ENCODE measurements at places on chromosomes 4 and X.
A peak's percentile ranks its signal among the peaks of the same experiment; 100 is the strongest.

- DNase-seq: no peak
Measured at GRCh38 chrX:9310616-9311015, 154.2 kb upstream of the TBL1X start.

DNA sequence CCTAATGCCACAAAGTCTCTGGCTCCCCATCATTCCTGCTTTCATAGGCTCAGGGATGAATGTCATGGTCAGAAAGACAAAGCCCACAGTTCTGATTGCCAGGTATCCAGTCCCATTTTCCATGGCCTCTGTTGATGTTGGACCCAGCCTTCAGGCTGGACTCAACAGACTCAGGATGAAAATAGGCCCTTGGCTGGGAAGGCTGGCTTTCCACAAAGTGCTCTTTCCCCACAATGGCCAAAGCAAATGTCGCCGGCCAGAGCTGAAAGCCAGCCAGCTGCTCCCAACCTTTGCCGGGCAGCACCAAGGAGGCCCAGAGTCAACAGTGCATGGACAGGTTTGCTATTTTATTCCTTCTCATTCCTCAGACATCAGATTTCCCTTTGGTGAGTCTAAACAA is 430.1 kb upstream of the FGF16 start:
- DNase-seq: no peak

DNA sequence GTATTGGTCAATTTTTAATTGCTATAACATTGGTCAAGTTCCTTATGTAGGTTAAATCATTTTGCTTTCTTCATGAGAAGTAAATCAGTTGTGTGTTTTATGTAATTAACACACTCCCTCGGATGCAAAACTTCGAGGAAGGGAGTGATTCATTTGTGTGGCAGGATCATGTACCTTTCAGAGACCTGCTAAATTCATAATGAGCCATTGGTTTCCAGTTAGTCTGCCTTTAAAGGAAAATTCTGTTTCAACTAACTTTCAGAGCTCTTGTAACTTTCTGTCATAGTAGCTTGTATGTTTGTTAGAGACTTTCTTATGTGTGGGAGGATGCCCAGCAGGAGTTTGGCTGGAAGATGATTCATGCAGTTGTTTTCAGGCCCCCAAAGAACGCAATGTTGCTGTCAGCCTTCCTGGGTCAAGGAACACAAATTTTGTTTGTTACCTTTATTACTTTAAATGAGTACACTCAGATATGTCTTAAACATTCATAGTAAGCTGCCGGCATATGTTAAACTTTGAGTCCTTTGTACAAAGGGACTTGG is 72.1 kb downstream of the GPR101 start:
- DNase-seq: no peak

- DNase-seq: no peak
Measured at GRCh38 chr4:7487502-7487901, 52.8 kb upstream of the PSAPL1 start.

DNA sequence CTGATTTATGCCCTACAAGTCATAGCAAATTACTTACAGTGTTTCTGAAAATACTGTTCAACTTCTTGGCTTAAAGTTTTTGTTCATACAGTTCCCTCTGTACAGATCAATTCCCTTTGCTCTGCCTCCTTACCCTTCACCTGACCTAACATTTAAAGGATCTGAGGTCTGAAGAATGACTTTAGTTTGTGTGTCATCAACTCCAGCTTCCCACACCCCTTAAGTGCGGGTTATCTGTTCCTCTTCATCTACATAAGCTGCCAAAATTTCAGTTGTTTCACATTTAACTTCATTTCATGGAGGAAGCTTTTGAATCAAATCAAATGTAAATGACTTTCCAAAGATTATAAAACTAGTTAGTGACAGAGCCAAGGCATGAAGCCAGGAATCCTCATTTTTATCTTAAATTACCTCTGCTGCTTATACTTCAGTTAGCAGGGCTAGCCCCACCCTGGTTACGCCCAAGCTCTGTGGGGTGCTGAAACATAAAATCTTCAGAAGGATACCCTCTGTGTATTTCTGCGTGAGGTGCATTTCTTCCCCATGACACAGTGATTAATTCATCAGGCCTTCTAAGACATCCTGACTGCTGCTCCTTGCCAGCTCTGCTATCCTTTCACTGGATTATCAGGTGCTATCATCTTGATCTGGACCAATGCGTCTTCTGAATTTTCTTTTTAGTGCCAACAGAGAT is 16.5 kb downstream of the CXCL1 start:
- no peak for DNase-seq

GRCh38 chr4:90328558-90328957 is 201.4 kb downstream of the CCSER1 start:
- no peak for DNase-seq

- no peak for DNase-seq
Measured at GRCh38 chr4:13240066-13240465, 244.1 kb downstream of the RAB28 start.

DNA sequence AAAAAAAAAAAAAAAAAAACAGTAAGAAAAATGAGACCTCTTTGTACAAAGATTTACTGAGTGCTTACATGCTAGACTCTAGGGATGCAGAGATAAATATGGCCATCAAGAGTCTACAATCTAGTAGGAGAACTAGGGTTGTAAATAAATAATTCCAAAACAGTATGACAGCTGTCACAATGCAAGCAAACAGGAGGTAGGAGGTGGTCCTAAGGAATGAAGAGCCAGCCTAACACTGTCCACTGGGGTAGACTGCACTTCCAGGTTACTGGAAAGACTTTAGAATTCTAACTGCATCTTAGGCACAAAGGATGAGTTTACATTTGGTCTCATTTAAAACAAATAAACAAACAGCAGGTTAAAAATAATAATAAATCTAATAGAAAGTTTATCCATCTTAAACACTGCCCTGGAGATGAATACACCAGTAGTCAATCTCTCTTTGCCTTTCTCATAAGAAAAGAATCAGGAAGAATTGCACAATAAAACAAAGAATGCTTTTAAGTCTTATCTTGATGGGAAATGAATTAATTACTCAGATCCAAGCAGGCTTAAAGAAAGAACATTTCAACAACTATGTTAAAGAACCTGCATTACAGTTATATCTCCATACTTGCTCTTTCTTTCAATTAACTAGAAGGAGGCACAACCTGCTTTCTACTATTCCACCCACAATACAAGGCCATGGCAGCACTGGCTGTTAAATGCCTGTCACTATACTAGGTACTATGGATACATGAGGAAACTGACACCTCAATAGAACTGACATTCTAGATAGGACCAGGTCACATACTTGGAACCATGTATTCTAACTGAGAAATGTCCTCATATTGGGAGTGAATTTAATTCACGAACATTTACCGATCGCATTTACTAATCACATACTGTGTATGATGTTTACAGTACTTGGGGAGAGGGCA is 12.7 kb downstream of the ADGRA3 start:
- no peak for DNase-seq

- DNase-seq: no peak
Measured at GRCh38 chr4:187451776-187452175, 543.8 kb upstream of the ZFP42 start.

DNA sequence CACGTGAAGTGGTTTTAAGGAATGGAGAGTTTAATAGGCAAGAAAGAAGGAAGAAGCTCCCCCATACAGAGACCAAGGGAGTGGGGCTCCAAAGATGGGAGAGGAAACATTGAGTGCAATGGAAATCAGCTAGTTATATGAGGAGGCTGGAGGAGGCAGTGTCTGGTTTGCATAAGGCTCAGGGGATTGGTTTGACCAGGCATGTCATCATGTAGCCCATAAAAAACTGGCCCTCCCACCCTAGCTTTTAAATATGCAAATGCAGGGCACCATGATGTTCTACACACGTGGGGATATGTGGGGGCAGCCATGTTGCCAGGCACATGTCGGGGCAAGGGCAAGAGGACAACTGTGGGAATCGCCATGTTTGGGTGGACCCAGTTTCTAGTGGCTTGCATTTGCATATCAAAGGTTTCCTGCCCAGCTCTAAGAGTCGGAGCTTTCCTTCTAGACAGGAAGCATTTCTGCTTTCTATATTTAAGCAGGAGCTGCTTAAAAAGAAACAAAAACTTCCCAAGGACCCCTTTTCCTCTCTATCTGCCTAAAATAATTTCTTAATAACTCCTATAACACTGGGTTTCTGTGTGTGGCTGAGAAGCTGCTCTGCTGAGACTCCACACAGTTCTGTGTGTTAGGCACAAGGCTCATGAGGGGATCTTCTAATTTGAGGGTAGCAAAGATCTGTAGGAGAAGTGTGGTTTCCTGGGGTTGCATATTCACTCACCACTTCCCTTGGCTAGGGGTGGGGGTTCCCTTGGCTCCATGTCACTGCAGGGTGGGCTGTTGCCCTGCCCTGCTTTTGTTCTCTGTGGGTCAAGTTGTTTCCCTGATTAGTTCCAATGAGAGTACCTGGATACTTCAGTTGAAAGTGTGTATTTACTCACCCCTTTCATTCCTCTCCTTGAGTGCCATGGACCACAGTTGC is 113.5 kb downstream of the VSIG4 start:
- DNase-seq: no peak

DNA sequence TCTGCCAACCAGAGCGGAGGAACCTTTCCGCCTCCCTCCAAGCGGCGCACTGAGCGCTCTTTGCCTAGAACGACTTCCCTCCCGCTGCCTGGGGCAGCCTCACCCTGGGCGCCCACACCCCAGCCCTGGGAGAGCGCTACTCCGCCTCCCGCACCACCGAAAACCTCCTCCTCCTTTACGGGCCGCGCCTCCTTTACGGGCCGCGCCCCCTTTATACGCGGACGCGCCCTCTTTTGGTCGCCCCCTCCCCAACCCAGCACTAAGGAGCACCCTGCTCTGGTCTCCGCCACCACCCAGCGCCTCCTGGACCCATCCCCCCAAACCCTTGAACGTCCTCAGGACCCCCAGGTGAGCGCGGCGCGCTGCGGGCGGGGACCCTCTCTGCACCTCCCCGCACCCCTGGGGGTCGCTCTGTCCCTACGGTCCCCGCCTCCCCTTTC is 586 bp upstream of the NSG1 start:
- peak; percentile 15 for DNase-seq

DNA sequence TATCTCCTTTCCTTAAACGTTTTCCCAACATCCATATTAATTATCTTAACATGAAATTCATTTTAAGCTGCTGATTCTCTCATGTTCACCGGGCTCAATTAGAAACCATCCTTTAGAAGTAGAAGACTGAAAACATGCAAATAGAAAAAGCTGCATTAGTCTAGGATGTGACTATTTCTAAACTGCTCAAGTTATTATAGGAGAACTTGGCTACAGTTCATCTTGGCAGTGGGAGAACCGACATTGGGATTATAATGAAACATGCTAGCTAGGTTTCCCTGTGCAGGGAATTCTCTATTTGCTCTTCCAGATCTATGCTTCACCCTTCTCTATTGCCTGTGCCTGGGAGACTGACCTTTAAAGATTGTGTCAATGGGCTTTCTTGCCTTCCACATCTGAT is 151.0 kb upstream of the PPARGC1A start:
- DNase-seq: no peak

DNA sequence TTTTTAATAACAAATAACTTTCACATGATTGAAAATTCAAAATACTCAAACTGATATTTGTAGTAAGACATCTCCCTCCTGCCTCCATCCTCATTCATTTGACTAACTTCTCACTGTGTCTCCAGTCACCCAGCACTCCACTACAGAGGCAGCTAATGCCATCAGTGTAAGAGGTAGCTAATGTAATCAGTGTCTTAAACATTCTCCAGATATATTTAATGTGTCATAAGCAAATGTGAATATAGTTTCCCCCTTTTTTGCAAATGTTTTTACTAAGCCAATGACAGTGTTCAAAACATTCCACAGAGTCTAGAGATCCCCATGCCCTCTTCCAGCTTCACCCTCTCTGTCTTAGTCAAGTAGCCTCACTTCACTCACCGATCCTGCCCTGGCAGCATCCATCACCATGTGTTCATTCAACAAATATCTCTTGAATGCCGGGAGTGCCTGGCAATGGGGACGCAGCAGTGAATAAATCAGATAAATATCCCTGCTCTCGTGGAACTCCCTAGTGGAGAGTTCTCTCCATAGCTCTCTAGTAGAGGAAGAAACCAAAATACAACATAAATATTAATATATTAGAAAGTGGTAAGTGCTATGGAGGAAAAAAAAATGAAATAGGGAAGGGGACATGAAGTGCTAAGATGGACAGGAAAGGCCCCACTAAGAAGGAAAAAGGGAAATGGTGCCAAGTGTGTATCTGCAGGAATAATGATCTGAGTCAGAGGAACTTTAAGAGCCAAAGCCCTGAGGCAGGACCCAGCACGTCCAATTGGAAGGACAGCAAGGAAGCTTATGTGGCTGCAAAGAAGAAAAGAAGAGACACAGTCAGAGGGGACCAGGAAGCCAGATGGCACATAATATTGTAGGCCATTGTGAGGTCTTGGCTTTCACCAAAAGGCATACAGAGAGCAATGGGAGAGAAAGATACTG is 18.7 kb downstream of the SCFD2 start:
- no peak for DNase-seq

GRCh38 chr4:15427161-15427560 is 672 bp upstream of the C1QTNF7 start:
- no peak for DNase-seq

GRCh38 chrX:57741107-57741506 is 61.0 kb upstream of the NLRP2B start:
- no peak for DNase-seq

DNA sequence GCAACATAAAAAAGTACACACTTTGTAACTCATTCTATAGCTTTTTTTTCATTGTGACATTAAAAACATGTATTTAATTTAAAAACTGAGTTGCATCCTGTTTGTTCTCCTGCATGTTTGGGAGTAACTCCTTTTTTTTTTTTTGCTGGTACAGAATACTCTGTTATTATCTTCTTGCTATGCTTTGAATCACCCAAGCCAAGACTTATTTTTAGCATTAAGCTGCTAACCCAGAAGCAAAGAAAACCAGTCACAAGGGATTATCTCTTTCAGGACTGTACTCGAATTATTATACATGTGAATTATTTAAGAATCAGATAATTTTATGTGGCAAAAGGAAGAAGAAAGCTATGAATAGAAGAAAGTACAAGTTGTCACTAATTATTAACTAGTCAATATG is 194.9 kb downstream of the ADAMTS3 start:
- DNase-seq: no peak

DNA sequence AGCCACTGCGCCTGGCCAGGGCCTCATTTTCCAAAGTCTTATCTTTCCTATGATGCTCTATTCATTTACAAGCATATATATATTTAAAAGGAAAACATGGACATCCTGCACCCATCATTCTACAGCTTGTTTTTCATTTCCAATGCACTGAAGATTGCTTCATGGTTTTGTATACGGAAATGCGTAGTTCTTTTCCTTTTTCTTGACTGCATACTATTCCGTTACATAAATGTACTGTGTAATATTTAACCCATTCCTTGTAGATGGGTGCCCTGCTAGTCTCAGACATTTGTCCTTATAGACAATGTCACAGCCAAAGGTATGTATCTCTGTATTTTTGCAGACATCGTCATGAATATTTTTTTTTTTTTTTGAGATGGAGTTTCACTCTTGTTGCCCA is 257.0 kb downstream of the ASMT start:
- no peak for DNase-seq

GRCh38 chr4:181684310-181684709 is 558.9 kb upstream of the TENM3 start:
- no peak for DNase-seq

- no peak for DNase-seq
Measured at GRCh38 chrX:739611-740010, 109.0 kb downstream of the SHOX start.
